ENCODE measurements at places on chromosomes 2 and 18.

GRCh38 chr2:43225093-43225787, 1.2 kb downstream of the ZFP36L2 start:
- peak; percentile 71 for DNase-seq

DNA sequence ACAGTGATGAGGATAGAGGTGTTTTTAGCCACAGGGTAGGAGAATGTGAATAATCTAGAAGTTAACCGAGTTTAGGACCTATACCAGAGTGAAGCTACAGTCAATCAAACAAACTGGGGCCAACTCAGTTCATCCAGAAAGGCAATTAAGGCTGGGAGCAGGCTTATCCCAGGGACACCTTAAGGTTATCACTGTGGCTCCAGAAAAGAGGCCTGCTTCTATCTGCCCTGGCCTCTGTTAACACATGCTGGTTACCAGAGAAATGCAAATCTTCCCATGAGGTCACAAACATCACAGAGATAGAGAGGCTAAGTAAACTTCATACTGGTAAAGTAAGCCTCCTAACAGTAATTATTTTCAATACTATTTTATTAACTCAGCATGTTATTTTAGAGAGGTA, 93.2 kb upstream of the GRB14 start:
- DNase-seq = no peak

- DNase-seq = no peak
Observed at GRCh38 chr18:46336278-46337111, 232.3 kb downstream of the HAUS1 start.

DNA sequence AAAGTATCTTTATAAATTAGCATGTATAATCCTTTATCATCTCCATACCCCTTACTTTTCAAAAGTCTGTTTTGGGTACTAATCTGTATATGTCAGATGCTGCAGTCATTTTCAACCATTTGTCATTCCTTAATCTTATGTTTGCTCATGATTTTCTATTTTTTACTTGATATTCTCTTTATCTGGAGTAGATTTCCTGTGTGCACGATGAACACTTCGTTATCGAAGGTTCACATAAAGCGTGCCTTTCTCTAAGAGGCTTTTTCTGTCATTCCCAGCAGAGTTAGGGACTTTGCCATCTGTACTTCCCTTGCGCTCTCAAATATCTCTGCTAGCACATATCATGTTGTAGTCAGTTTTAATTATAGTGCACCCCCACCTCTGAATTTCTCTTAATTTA, 123.2 kb downstream of the BIRC6 start:
- DNase-seq = no peak

DNA sequence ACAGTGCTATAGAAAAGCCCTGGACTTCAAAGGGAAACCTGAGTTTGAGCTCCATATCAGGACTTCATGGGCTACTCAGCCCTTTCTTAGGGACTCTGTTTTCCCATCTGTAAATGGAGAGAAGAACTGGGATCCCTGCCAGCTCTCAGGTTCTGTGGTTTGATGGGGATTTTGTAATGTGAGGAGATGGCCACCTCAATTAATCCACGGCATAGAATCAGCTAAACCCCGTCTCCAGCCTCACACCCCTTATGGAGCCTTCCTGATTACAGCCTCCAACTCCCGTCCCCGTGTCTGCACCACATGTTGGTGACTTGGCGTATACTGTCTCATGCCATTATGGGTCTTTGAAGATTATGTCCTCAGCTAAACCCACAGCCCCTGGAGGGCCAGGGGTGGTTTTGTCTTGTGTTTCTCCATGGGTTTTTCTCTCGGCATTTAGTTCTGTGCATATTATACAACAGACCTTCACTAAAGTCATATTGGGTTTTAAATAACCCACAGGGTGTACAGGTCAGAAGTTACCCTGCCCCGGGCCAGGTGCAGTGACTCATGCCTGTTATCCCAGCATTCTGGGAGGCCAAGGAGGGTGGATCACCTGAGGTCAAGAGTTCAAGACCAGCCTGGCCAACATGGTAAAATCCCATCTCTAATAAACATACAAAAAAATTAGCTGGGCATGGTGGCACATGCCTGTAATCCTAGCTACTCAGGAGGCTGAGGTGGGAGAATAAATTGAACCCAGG, 63.8 kb upstream of the PPP1CB start:
- no peak for DNase-seq

DNA sequence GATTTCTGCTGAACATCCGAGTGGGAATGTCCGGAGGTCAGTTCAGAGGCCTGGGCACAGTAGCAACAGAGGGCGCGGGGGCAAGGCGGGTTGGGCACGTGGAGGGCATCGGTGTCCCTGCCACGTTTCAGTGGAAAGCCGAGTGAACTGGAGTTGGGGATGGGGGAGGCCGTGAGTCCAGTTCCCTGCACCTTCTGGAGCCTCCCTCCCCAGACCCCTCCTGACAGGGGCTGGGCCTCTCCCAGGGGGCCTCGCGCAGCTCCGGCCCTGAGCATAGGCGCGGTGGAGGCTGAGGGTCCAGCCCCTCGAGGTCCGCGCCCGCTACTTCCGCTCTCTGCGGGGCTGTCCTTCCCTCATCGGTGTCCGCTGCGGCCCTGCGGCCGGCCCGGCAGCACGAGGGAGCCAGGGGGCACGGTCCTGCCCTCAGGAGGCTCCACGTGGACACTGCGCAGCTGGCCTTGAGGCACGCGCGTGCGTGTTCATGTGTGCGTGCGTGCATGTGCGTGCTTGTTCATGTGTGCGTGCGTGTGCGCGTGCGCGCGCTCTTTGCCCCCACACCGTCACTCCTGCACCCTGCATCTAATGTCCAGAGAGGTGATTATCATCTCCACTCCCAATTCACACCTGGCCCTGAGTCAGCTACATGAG, 50.2 kb downstream of the PLEKHB2 start:
- no peak for DNase-seq

GRCh38 chr2:29110916-29111535, 4.2 kb upstream of the CLIP4 start:
- no peak for DNase-seq

- no peak for DNase-seq
Observed at GRCh38 chr2:99615247-99615771, 125.5 kb upstream of the REV1 start.

- DNase-seq = no peak
Observed at GRCh38 chr18:12429556-12429955, 21.8 kb downstream of the PRELID3A start.

- no peak for DNase-seq
Observed at GRCh38 chr2:100983201-100983600, 18.9 kb upstream of the RPL31 start.

GRCh38 chr18:23134780-23135549, at the start of gene CABLES1:
TSS of gene CABLES1 (plus strand) at chr18:23135485. CDS start at chr18:23135763, 278 bp downstream.
- DNase-seq = peak; percentile 39

All from stimulated activated naive CD8-positive, alpha-beta T cell treated with anti-CD3 and anti-CD28 coated beads, Interleukin-15, Interleukin-2, amounts not matched to agents 100 U/mL and 50 U/mL, for 24 hours (primary cell).